ENCODE measurements at places on chromosomes 3 and 15.

- DNase-seq: no peak
Observed at GRCh38 chr3:62951037-62951613, 75.9 kb upstream of the CADPS start.

DNA sequence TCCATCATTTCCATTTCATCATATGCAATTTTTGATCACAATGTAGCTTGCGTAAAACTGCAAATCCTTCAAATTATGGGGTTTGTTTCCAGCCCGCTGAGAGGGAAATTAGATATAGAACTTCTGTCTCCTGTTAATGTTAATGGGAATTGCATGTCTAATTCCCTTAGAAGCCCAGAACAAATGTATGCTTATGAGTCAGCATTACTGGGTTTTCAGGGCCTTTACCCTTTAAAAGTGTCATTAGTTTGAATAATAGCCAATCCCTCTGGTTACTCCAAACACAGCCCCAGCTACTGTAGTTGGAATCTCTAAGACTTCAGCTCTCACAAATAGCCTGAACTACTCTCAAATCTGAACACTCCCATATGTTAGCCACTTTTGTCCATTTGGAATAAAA, 439.4 kb downstream of the C3orf38 start:
- no peak for DNase-seq

GRCh38 chr3:195077611-195078540, 193.1 kb downstream of the XXYLT1 start:
- DNase-seq: no peak

GRCh38 chr15:47293466-47294162, 423.7 kb upstream of the SEMA6D start:
- DNase-seq: no peak

DNA sequence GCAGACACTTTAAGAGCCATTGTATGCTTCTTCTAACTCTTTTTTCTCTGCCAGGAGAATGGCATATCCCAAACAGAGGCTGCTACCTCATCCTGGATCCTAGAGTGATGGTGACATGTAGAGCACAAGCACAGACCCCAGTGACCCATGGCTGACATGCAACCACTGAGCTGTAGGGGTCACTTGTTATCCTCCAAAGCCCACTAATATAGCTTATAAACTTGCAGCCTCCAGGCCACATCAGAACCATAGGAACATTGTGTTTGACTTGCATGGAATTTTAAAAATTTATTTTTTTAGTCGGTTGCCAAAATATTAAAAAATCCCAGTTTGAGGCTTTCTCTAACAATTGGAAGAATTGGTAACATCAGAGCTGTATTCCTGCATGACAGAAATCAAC, 283.0 kb upstream of the WNT5A start:
- DNase-seq: no peak

DNA sequence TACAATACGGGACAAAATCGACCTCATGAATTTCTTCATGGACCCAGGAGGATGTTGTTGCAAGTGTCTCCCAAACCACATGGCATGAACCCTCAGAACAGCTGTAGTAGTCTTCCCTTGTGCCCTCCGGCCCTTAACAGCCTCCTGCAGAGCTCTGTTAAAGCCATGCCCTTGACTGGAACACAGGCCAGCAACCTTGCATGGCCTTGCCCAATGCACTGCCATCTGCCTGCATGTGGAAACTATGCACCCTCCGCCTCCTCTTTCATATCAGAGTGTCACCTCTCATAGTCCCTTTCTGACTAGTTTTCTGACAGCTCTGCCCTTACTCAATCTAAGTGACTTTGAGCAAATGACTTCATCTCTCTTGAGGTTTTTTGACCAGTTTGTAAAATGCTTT, 39.4 kb upstream of the TRIM71 start:
- no peak for DNase-seq

DNA sequence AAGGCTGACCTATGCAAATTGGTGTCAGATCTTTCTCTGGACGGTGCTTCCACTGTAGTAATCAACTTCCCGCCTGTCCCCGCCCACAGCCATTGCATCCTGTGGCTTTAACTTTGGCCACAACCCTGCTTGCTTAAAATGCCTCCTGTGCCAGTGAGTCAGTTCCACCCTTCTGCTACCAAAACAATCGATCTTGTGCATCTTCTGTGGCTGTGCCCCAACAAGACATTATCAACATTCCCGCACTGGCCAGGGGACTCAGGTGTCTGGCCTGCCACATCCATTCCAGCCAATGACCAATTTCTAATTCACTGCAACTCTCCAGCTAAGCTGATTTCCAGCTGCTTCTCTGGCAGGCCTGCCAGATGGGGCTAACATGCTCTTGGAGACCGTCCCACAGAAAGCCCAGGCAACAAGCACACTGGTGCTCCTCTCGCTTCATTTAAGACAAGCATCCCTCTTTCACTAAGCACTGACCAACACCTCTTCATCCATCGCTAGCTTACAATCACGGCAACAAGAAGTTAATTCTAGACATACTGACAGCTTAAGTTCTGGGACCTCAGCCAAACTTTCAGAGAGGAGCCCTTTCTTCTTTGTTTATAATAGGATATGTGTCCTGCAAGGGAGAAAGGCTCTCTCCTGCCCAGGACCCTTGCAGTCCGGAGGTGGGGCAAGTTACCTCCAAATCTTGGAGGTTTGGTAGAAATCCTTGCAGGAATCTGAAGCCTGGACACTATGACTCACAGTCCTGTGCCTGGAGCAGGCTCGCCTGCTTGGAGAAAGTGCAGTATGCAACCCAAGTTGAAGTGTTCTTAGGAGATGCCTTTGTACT, 6.7 kb downstream of the CA12 start:
- no peak for DNase-seq

GRCh38 chr3:107753494-107753893, 230.7 kb downstream of the BBX start:
- DNase-seq: no peak

- DNase-seq: no peak
Observed at GRCh38 chr3:141294848-141295247, 63.2 kb downstream of the PXYLP1 start.

DNA sequence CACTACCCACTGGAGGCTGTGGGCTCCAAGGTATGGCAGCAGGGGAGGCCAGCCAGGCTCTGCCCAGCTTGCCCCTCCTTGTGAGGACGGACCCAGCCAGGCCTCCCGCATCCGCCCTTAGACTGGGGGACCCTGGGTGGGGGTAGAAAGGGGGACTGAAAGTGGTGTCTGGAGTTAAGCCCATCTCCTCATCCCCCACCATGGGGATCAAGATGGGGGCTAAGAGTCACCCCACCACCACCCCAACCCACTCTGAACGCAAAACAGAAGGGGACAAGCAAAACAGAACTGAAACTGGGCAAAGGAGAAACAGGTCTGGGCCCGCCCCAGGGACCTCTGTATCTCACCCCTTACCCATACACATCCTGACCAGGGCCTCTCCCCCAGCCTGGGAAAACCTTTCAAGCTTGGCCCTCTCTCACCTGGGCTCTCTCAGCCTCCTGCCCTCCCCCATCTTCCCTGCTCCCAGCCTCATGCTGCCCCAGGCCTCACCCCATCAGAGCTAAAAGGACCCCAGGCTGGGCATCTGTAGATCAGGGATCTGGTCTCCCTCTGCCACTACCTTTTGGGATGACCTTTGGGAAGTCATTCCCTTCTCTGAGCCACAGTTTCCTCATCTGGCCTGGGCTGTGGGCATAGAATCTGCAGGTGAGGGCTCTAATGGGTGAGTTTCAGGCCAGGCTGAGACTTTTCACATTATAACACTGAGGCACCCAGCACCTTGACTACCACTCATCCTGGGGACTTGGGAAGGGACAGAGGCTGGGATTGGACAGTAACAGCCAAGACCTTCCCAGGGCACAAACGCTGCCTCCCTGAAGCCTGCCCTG, 30.0 kb upstream of the CYP11A1 start:
- DNase-seq: no peak

DNA sequence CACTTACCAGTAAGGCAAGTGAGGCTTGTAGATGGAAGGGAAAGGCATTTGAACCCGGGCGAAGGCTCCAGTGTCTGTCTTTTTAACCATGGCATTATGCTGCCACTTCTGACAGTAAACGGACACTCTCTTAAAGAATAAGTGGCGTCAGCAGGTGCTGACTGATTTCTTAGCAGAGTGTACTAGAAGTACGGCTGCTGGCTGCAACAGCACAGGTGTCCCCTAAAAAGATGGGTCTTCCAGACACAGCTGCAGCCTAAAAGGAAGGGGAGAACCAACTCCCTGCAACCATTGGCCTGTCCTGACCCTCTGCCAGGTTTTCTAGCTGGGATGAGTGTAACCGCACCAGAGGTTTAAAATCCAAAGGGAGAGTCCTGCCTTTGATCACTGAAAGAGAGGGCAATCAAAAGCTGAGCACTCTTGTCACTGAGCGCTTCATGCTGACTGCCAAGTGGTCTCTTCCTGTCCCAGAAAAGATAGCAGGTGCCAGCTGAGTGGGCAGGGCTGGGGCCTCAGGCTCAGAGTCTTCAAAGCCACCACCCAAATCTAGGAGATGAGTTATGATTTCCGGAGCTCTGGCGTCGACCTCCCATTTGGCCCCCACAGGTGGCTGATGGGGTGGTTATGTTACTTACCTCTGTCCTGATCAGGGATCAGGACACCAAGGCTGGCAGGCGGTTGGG, 255.8 kb downstream of the SLCO3A1 start:
- DNase-seq: no peak

DNA sequence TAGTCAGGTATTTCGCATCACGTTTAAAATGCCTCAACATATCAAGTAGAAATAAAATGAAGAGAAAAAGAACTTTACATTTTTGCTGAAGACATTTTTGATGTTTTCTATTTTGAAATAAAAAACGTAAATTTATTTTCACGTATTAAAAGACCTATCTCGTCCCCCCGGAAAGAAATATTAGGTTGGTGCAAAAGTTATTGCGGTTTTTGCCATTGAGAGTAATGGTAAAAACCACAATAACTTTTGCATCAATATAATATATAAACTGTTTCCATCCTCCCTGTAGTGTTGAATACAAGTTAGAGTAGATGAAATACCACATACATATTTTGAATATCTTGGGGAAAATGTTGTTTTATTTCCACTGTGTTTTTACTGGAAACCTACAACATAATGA, 11.2 kb upstream of the ANO10 start:
- no peak for DNase-seq

- DNase-seq: no peak
Observed at GRCh38 chr3:187744169-187745151, 808 bp downstream of the BCL6 start.

DNA sequence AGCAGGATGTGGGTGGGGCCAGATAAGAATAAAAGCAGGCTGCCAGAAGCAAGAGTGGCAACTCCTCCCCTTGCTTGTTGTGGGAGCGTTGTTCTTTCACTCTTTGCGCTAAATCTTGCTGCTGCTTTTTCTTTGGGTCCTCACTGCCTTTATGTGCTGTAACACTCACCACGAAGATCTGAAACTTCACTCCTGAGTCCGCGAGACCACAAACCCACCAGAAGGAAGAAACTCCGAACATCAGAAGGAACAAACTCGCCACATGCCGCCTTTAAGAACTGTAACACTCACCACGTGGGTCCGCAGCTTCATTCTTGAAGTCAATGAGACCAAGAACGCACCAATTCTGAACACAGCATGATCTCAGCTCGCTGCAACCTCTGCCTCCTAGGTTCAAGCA, 72.9 kb downstream of the IL12A start:
- DNase-seq: no peak

DNA sequence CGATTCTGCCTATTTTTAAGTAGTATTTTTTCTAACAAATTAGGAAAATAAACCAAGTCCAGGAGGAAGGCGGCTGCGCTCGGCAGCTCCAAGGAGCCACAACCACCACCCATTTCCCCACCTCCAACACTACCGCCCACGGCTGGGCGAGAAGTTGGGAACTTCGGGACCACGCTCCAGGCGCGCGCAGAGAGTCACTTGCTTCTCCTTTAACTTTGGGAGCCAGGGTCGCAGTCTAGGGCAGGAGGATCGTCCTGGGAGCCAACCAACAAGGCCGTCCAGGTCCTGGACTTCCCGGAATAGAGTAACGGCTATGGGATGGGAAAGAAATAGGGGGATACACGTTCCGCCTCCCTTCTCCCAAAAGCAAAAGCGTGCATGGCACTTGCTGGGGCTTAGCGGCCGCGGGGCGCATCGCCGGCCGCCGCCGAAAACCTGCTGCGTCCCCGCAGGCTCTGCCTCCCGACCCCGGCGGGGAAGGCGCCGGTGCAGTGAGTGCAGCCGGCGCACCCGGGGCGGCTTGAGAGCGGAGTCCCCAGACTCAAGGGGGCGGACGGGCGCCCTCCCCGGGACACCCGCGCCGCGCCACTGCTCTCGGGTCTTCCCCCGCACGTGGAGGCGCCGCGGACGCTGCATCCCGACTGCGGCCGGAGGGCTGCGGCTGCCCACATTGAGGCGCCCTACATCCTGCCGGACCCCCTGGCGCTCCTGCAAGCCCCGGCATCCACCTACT, 699 bp downstream of the MEGF11 start:
- DNase-seq: no peak

- DNase-seq: no peak
Observed at GRCh38 chr3:150830094-150830681, 67.2 kb upstream of the SIAH2 start.

DNA sequence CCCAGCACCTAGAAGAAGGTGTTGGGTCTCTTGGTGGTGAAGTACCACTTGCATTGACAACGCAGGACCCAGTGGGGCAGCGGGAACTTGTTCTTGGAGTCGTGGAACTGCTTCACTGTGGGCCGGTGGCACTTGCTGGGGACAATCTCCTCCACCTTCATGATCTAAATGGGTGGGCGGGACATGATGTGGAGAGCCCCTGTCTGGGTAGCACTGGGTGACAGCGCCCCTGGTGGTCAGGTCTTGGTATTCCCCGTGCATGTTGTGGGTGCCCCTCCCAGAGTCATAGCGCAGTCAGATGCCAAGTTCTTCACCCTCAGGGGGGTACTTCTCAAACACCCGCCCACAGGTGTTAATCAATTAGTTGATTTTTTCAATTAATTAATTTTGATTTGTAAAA, 60.2 kb downstream of the AGBL1 start:
- no peak for DNase-seq

GRCh38 chr3:148735597-148735996, 37.9 kb downstream of the AGTR1 start:
- no peak for DNase-seq

- DNase-seq: no peak
Observed at GRCh38 chr15:34275721-34276120, 50.9 kb downstream of the EMC4 start.

GRCh38 chr3:17831366-17831765, 88.9 kb upstream of the TBC1D5 start:
- no peak for DNase-seq

Measured in D721Med (cell line).